ENCODE measurements at places on chromosomes 7 and 10.

- no peak for DNase-seq
Measured at GRCh38 chr10:114631666-114632417, 26.2 kb downstream of the ABLIM1 start.

DNA sequence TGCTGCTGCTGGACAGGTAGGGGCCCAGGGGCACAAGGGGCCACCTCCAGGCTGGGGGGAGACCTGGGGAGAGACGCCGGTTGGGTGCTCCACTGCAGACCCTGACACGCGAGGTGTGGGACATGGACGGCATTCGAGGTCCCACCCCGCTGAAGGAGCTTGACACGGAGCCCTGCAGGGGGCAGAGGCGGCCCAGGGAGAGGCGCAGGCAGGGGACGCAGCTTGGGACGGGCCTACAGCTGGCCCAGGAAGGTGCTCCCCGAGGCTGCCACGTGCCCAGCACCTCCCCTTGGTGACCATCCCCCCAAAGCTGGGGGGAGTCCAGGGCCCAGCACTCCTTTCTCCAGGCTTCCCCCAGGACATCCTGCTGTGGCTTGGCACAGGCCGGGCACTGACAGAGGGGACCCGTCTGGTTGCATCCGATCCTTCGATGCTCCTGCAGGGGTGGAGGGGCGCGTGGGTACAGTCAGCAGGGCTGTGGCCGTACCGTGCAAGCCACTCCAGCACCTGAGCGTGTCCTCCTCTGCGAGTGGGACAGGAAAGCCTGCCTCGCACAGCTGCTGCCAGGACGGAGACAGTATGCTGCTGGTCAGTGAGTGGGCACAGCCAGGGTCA lies 174.4 kb downstream of the ELFN1 start:
- DNase-seq, result no peak

- DNase-seq, result no peak
Measured at GRCh38 chr7:102286237-102287110, at the start of gene SH2B2. Gene SH2B2, plus strand, starts transcription at chr7:102286868. Its CDS starts 13,683 bp downstream, at chr7:102300551.

- no peak for DNase-seq
Measured at GRCh38 chr10:23630885-23631284, 192.0 kb downstream of the OTUD1 start.

DNA sequence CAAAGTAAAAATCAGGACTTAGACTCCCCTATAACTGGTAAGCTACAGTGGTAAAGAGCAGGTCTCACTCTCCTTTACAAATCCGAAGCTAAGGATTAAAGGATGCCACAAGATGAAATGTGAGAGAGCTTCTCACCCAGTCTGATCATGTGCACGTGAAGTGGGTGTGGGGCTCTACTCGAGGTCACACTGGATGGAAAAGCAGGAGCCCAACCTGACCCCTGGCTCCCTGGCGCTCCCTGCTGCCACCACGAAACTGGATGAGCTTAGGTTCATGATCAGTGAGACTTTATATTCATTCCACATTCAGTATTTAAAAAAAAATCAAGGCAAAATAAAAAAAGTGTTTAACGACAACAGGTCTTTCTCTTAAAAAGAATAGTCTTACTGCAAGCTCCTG lies 21.7 kb upstream of the FOXI2 start:
- DNase-seq, result no peak

DNA sequence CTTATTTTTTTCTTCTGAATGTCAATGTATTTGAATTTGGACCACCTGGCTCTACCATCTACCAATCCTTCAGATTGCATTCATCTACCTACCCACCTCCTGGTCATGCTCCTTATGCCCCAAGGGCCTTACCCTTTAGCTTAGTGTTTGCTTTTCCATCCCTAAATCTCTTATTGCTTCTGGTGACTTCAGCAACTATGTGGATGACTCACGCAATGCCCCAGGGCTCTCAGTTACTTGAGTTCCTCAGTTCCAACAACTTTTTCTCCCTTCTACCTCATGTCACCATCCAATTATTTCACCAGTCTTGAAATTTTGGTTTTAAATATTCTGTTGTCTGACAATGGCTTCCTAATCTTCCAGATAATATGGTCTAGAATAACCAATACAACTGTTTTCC lies 118.9 kb downstream of the CFAP58 start:
- no peak for DNase-seq

- DNase-seq, result no peak
Measured at GRCh38 chr10:35594115-35595079, 10.7 kb upstream of the GJD4 start.

GRCh38 chr10:131205556-131205955 lies 106.0 kb downstream of the TCERG1L start:
- DNase-seq, result no peak

DNA sequence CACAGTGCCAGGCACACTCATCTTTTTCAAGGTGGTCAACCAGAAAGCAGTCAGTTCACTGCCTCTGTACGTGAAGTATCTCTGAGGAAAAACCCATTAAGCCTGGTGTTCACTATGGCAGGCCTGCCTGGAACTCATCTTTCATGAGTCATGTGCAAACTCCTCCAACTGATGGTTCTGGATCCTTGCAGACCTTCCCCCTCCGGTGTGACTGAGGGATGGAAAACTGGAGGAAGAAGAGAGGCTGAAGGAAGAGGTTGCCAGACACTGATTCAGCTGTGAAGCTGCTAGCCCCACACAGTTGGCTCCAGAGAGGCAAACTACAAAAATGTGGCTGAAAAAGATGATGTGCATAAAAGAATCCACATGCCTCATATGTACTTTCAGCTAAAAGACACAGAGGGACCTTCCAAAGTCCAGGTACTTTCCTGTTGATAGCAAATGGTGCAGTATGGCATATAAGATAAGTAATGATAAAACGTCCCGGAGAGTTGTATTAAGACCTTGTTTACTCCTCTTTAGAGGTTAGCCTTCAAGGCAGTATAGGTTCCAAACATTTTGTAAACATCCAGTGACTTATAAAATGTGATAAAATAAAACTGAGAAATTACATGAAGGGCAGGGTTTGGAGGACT lies 2.7 kb downstream of the CYP3A5 start:
- DNase-seq, result no peak

DNA sequence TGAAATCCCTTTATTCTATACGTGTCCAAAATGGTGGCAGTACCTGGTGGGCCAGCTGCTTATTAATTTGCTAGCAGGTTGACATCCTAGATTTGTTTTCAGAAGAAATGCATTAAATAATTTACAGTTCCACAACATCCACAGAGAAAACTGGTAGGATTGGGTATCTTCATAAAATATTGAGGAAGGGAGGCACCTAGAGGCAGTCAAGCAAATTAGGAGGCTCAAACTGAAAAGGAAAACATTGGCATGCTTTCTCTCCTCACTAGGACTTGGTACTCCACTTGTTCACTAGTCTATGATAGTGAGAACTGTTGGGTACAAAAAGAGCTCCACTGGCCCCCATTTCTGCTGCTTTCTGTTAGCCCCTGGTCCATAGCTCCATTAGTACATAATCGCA lies 18.3 kb upstream of the LRGUK start:
- no peak for DNase-seq

- no peak for DNase-seq
Measured at GRCh38 chr10:76733441-76733936, 904.1 kb downstream of the KCNMA1 start.

- DNase-seq, result no peak
Measured at GRCh38 chr7:26307226-26307625, 15.6 kb downstream of the SNX10 start.

GRCh38 chr7:99244939-99245338 lies 27.7 kb upstream of the MYH16 start:
- no peak for DNase-seq

GRCh38 chr7:151744656-151745638 lies 132.0 kb downstream of the PRKAG2 start:
- no peak for DNase-seq

DNA sequence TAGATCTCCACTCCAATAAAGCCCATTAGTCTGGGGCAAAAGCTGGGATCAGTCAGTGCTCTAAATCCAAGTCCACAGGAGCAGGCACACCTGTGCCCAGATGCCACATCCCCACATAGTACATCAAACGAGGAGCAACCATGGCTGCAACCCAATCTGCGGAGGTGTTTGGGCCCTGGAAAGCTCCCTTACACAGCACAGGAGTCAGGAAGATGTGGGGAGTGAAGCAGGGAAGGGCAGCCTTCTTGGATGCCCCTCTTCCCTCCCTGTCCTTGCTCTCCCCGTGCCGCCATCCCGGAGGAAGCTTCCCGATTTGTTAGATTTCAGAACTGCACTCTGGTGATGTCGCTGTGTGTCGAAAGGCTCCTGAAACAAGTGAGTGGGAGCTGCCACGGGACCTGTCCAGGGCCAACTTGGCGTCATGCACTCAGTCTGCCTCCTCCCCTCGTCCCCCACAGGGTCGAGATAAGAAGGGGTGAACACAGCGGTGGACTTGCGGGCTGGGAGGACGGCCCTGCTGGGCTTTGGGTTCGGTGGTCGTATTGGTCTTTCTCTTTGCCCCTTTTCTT lies 230.6 kb upstream of the GRB10 start:
- DNase-seq, result no peak
